ENCODE measurements at places on chromosomes 16 and 17. TPM values are rescaled to one million over a fixed set of nuclear protein-coding genes. Genes with fewer than 3 reads are reported as not detected.

DNA sequence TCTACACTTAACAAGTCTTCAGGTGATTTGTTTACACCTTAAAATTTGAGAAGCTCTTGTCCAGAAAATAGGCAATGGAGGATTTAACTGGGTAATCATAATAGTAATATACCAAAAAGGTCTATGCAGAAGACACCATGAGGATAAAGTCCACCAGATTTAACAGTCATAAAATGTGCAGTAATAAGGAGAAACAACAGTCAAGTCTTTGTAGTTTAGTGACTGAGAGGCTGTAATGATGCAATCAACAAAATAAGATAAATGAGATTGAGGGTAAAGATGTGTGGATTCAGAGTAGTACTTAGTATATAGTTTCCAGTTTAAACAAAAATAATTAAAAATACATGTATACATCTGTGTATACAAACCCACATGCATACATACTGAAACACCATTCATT, 91.2 kb downstream of the STXBP4 start:
- no peak overlapping the region for H3K4me3 ChIP-seq
- H3K4me1 ChIP-seq, result no peaks in the 10 kb centered on the region
- no peaks in the 10 kb centered on the region for H3K36me3 ChIP-seq

DNA sequence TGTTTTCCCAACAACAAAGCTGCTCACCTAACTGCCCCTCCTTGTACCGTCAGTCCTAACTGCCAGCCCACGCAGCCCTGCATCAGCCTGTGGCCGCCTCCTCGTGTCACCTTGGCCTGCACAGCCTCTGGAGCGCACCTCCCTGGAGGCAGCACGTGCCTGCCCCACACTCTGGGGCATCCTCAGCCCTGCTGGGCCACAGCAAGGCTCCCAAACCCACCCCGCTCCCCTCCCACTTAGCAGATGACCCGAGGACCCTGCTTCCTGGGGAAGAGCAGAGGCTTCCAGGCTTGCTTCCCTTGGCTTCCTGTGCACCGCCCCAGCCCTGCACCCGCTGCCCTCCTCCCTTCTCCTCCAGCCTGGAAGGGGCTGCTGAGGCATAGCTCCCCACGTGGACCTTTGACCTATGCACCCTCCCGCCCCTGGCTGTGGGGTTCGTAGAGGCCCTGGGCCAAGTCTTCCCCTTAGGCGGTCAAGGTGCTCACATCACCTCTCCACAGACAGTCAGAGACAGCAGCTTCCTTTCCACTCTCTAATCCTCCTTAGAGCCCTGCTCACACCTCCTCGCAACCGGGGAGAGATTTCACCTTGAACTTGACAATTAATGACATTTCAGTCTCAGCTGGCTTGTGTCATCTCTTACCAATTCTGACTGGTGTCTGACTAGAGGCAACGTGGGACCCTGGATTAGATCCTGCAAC, 115.0 kb downstream of the MGAT5B start:
- H3K4me1 ChIP-seq, result peaks cover 22% of the 10 kb centered on the region
- H3K4me3 ChIP-seq, result no peak overlapping the region
- H3K36me3 ChIP-seq, result no peaks in the 10 kb centered on the region
- no peaks in the 10 kb centered on the region for H3K27me3 ChIP-seq
- DNase-seq, result no peak
- H3K27ac ChIP-seq, result no peak overlapping the region

ITGAD gene
- total RNA-seq, result not detected

CD7 gene
- not detected for total RNA-seq

CDH5 gene
- total RNA-seq, result not detected
